NCI-H2081 treated with DMSO at 0.1 percent for 48 hours (cell line): ENCODE measurements at places on chromosomes 11 and 22.

GRCh38 chr11:33515347-33515746 is 185.3 kb downstream of the C11orf91 start:
- no peak for DNase-seq

- DNase-seq: no peak
Measured at GRCh38 chr11:128727796-128728431, 34.0 kb downstream of the FLI1 start.

DNA sequence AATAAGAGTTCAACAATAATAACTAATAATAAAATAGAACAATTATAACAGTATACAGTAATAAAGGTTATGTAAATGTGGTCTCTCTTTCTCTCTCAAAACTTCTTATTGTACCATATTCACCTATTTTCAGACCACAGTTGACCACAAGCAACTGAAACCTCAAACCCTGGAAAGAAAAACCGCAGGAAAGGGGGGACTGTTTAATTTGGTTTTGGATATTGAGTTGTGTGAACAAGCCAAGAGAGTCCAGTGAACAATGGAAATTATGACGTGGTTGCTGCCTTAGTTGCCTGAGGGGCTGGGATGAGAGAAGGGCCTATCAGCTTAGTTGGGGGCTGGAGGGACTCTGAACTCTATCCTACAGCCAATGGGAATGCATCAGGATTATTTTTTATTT is 178.7 kb upstream of the POU2AF2 start:
- no peak for DNase-seq

DNA sequence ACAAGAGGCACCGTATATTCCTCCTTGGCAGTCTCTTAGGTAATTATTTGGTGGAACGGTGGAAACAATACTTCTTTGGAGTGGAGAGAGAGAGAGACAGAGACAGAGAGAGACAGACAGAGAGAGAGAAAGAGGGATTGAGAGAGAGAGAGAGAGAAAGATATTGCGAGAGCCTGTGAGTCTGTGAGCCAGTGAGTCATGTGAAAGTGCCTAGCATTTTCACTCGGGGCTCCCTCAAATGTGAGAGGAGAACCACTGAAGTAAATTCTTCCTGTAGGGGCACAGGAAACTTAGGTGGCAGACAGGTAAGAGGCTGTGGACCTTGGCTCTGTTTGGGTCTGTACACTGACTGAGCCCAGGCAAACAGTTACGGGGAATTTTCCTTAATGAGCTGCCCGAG is 31.6 kb upstream of the SNX19 start:
- no peak for DNase-seq

DNA sequence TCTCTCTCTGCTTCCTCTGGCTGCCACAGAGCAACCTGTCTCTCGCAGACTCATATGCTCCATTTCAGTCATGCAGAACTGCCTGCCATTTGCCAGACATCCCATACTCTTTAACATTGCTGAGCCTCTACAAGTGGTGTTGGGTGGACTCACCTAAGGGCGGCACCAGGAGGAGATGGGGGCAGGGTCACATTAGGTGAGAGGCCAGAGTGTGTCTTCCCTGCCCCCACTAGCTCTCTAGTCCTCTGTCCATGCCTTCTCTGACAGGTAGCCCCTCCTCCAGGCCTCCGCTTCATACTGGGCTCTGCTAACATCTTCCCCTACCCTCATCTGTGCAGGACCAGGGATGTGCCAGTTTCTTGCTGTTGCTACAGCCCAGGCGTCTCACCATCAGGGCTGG is 366.3 kb downstream of the TENM4 start:
- no peak for DNase-seq

DNA sequence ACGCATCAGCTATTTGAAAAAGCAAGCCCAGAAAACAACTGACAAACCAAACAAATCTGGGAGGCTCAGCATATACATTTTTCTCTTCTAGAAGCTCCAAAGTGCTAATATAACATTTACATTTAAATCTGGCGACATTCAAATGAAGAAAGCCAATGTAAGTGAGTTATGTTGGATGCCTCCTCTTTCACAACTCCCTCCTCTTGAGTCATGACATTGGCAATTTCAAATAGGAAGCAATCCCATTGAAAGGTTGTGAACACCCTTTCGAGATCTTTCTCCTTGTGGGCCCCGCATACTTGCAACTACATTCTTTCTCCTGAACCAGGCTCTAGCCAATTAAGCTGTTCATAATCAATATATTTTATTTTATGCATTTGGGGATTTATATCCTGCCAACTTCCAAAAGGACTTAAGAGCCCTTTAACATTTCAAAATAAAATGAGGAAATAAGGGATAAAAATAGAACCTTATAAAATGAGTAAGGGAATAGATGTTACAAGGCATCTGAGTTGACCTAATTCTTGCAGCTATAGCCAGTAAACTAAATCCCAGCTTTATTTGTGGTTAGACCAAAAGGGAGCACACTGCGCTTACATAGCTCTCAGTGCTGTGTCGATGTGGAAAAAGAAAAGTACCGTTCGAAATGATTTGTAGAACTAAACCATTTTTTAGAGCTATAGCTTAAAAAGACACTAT is 129.5 kb upstream of the SESN3 start:
- no peak for DNase-seq

- DNase-seq: no peak
Measured at GRCh38 chr11:12556788-12557384, 117.3 kb upstream of the TEAD1 start.
